Pulmonary artery endothelial cell (primary cell): ENCODE measurements at places on chromosomes 5 and 9.

GRCh38 chr9:3698531-3698930 lies 172.7 kb upstream of the RFX3 start:
- DNase-seq = no peak

DNA sequence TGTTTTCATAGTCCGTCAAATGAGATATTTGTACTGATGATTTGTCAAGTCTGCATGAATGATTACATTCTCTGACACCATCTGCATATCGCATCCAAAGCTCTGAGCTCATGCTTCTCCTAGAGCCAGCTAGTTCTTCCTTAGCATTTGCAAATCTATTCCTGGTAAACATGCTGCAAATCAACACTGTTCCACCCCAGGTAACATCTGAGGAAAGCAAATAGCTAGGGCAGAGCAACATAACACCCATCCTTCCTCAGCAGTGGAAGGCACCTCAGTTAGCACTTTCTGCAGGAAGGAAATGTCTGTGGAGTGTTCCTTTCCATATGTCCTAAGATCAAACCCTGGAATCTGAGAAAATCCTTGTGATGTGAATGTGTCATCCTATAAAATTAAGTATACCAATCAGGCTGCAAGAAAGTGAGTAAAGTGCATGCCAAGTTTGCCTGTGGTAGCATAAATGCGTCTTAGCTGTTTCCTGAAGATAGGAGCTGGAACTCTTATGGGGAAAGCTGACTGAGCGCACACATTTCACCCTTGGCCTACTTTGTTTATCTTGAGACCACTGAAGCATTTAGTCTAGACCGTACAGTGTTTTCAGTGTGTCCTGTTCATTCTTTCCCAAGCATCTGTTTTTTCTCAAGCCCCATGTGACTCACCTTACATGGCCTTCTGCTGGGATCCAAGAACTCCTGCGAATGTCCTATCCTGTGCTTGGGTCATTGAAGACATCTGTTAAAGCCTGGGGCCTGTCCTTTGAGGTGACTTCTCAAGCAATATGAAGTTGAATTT lies 50.9 kb upstream of the STARD4 start:
- DNase-seq = peak; percentile 100

- no peak for DNase-seq
Measured at GRCh38 chr9:133475292-133476012, 3.4 kb downstream of the SLC2A6 start.

GRCh38 chr5:151648988-151649387 lies 37.7 kb downstream of the SPARC start:
- no peak for DNase-seq

DNA sequence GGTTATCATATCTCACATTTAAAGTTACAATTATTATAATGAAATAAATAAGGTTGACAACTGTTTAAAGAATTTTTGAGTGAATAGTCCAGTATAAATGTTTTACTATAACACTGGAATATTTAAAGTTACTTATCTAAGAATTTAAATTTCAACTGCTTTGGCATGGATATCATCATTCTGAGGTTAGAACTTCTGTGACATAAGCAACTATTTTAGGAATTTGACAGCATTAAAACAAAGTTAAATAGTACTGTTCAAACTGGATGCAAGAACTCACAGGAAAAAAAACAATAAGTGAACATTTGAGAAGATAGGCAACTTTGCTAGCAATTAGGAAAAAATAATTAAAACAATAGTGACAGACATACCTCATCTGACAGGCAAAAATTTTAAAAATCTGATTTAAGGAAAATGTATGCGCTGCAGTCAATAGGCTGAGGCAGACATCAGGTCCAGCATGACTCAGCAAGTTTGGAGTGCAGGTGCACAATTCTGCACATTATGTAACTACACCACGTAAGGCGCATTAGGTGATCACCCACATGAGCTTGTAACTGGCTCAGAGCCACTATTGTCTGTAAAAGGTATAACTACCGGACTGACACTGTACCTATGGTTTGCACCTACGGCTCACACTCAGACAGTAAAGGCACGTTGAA lies 180.6 kb downstream of the PDE4D start:
- no peak for DNase-seq

- DNase-seq = no peak
Measured at GRCh38 chr9:4011054-4011453, 288.8 kb downstream of the GLIS3 start.
